Thoracic aorta (tissue), 2 donors: ENCODE measurements at places on chromosomes 16 and 17. TPM values are rescaled to one million over a fixed set of nuclear protein-coding genes. Genes with fewer than 3 reads are reported as not detected.
A peak's percentile ranks its signal among the peaks of the same experiment; 100 is the strongest.

- H3K4me3 ChIP-seq = no peak overlapping the region
- H3K27me3 ChIP-seq = no peaks in the 10 kb centered on the region
- DNase-seq = no peak
- H3K36me3 ChIP-seq = no peaks in the 10 kb centered on the region
- no peak overlapping the region for H3K27ac ChIP-seq
- H3K4me1 ChIP-seq = peaks cover 2% of the 10 kb centered on the region
These were observed 15.0 kb downstream of the CPNE2 start for GRCh38 chr16:57107321-57107922.

- no peak overlapping the region for H3K27ac ChIP-seq
- DNase-seq = no peak
- H3K4me1 ChIP-seq = peaks cover 4% of the 10 kb centered on the region
These were observed 21.0 kb downstream of the KSR1 start for GRCh38 chr17:27477050-27477888.

- H3K4me1 ChIP-seq = peaks cover 3% of the 10 kb centered on the region
- peaks cover 11% of the 10 kb centered on the region for H3K36me3 ChIP-seq
- no peak for DNase-seq
These were observed 73.6 kb downstream of the ABCC6 start for GRCh38 chr16:16149710-16150116.

DNA sequence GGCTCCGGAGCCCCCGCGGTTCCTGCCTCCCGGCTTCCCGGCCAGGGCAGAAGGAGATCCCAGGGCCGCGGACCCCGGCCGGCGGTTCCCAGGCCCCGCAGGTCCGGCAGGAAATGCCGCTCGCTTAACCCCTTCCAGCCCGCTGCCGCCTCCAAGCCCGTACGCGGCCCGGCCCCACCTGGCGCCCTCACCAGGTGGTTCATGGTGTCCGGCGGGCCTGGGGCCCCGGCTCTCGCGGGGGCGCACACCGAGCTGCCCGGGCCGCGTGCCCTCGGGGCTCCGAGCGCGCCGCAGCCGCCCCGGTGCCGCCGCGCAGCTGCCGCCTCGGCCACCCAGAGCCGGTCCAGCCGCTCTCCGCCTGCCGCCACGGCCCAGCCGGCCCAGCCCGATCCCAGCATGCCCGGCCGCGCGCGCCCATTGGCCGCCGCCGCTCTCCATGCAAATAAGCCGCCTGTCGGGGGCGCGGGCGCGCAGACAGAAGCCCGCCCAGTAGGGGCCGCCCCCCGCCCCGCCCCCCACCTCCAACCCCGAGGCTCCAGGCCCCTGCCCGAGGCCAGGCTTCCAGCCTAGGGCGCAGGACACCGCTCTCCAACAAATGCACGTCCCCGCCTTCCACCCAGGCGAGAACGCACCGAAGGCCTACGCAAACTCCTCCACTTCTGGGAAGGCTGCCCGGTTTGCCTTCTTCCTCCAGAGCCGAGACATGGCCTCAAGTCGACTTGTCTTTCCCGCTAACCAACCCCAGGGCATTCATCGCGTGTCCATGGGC lies at the start of gene BCAR1:
Gene BCAR1 (minus strand): TSS at position 345 of the 769 bp plus-strand sequence. CDS start 142 bp downstream, at position 203.
- peaks cover 86% of the 10 kb centered on the region for H3K4me1 ChIP-seq
- H3K4me3 ChIP-seq = peak within 1 kb of the TSS; percentile 92
- no peak for DNase-seq
- H3K27me3 ChIP-seq = no peaks in the 10 kb centered on the region

- H3K27ac ChIP-seq = no peak overlapping the region
- no peaks in the 10 kb centered on the region for H3K27me3 ChIP-seq
- DNase-seq = no peak
- no peak overlapping the region for H3K4me3 ChIP-seq
- H3K36me3 ChIP-seq = no peaks in the 10 kb centered on the region
These were observed 139.2 kb downstream of the TOX3 start for GRCh38 chr16:52407778-52408177.

GRCh38 chr17:34051046-34051445 lies 204.0 kb upstream of the CCL2 start:
- no peak overlapping the region for H3K27ac ChIP-seq
- H3K27me3 ChIP-seq = no peaks in the 10 kb centered on the region
- no peak for DNase-seq

DNA sequence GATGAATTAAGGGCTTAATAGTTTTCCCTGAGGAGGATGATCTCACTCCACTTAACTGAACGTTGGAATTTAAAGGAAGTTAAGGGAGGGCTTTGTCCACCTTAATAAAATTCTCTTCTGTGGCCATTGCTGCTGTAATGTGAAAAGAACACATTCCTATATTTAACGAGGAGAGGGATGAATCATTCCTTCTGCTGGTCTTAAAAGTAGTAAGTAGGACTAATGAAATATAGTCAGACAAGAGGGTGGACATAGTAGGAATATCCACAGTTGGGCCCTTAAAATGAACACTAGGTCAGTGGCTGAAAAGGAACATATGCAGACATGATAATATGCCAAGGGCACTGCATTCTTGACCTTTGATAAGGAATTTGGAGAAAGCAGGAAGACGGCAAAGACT lies 405.6 kb downstream of the PMP22 start:
- DNase-seq = no peak
- no peaks in the 10 kb centered on the region for H3K27me3 ChIP-seq
- H3K27ac ChIP-seq = no peak overlapping the region
- no peak overlapping the region for H3K4me3 ChIP-seq
- no peaks in the 10 kb centered on the region for H3K4me1 ChIP-seq

DNA sequence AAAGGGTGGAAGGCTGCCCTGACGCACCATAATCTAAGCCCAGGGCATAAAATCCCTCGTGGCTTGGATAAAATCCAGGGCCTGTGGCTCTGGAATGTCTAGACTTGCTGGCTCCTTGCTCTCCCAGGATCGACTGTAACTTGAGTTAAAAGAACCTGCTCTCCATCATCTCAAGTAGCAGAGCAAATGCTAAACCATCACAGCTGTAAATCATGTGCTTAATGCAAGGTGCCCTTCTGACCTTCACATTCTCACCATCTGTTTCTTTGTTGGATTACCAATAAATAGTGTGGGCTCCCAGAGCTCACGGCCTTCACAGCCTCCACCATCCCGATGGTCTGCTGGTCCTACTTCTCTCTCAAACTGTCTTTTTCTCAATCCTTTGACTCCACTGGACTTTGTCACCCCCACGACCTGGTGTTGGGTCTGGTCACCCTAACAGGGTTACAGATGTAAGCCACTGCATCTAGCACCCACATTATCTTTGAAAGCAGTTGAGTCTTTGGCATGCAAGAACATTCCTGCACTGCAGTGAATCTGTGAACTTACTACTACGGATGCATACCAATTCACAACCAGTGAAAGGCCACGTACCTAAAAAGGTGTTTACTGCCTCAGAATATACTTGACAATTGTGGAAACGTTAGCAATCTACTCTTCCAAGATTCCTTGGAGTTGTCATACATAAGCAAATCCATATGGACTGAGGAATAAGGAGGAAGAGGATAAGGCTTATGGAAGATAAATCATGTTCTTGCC lies 15.3 kb downstream of the RSL1D1 start:
- peaks cover 28% of the 10 kb centered on the region for H3K4me1 ChIP-seq
- peaks cover 37% of the 10 kb centered on the region for H3K36me3 ChIP-seq
- DNase-seq = no peak
- H3K27ac ChIP-seq = peak overlapping the region; percentile 24
- no peak overlapping the region for H3K4me3 ChIP-seq

DNA sequence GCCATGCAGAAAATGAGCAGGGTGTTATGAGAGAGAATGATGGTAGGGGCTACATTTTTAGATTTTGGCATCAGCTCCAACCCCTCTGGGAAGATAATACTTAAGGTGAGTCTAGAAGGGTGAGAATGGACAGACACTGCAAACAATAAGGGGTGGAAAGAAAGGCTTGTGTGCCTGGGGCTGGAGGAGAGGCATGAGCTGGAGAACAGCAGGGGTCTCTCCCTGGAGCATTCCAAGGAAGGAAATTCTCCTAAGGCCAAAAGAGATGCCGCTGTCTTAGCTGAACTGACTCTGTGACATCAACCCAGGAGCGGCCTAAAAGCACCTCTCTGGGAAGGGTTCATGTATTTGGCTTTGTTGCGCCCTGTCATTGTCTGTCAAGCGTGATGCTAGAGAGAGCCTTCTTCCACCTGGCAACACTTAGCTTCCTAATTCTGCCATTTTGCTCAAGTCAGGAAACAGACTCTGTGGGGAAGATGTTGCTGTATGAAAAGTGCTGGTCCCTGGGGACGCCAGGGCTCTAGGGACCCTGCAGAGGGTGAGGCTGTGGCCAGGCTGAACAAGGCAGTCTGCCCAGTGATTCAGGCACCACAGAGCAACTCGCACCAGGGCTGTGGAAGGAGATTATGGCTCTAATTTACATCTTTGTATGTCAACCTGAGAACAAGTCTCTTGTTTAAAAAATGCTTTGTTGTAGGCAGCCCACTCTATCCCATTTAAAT lies 225.7 kb downstream of the CBLN1 start:
- no peaks in the 10 kb centered on the region for H3K36me3 ChIP-seq
- no peak overlapping the region for H3K4me3 ChIP-seq
- H3K27me3 ChIP-seq = no peaks in the 10 kb centered on the region
- no peaks in the 10 kb centered on the region for H3K4me1 ChIP-seq

DNA sequence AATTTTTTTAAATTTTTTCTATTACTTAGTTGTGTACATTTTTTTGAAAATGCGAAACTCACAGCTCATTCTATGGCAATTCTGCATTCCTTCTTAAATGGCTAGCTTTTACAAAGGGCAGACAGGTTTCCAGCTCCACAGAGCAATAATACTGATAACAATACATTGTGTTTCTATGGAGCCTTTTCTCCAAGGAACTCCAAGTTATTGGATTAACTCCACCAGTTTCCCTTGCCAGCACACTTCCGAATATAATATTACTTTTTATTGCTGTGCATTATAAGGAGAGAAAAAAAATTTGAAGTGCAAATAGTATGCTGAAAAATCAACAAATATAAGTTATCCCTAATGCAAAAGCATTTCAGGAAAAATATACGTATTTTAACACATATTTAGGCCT lies 127.5 kb upstream of the PSMD7 start:
- no peaks in the 10 kb centered on the region for H3K4me1 ChIP-seq
- no peak overlapping the region for H3K4me3 ChIP-seq
- H3K36me3 ChIP-seq = no peaks in the 10 kb centered on the region

GRCh38 chr16:81645925-81646324 lies 133.2 kb upstream of the PLCG2 start:
- no peaks in the 10 kb centered on the region for H3K4me1 ChIP-seq
- H3K27ac ChIP-seq = no peak overlapping the region
- H3K4me3 ChIP-seq = no peak overlapping the region
- no peaks in the 10 kb centered on the region for H3K36me3 ChIP-seq

- DNase-seq = no peak
- H3K4me1 ChIP-seq = peaks cover 8% of the 10 kb centered on the region
- H3K27ac ChIP-seq = no peak overlapping the region
- H3K4me3 ChIP-seq = no peak overlapping the region
- no peaks in the 10 kb centered on the region for H3K27me3 ChIP-seq
These were observed 10.3 kb downstream of the NATD1 start for GRCh38 chr17:21242780-21243515.

- H3K27ac ChIP-seq = no peak overlapping the region
- no peaks in the 10 kb centered on the region for H3K27me3 ChIP-seq
- H3K4me3 ChIP-seq = peak overlapping the region; percentile 84
- peaks cover 10% of the 10 kb centered on the region for H3K36me3 ChIP-seq
- no peak for DNase-seq
These were observed 1.6 kb downstream of the ACLY start for GRCh38 chr17:41917192-41917591.

GRCh38 chr16:84617041-84617790 lies 662 bp downstream of the COTL1 start:
- no peaks in the 10 kb centered on the region for H3K36me3 ChIP-seq
- DNase-seq = no peak
- H3K27ac ChIP-seq = peak overlapping the region; percentile 20

DNA sequence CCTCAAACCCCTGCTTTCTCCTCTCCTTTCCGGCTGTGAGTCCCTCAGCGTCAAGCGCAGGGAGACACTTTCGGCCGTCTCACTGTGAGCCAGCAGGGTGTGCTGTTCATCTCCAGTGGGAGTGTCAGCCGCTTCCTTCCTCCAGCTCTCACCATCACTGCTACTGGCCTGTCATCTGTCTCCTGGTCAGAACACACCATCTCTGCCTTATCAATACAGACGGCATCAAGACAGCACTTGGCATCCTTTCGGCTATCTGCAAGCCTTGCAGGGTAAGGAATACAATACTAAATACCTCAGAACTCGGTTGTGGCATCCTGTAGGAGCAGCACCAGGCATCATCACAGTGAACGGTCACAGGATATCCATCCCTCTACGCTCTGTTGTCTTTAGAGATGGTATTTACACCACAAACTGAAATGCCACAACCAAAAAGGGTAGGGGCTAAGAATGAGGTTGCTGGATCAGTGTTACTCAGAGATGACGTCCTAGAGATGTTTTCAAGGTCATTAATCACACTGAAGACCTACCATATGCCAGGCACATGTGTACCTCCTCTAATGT lies 20.7 kb upstream of the CMTM4 start:
- H3K27me3 ChIP-seq = no peaks in the 10 kb centered on the region
- H3K4me3 ChIP-seq = no peak overlapping the region
- H3K36me3 ChIP-seq = no peaks in the 10 kb centered on the region
- no peak for DNase-seq
- peaks cover 3% of the 10 kb centered on the region for H3K4me1 ChIP-seq

GRCh38 chr17:73541561-73541981 lies 102.7 kb downstream of the SDK2 start:
- no peak overlapping the region for H3K27ac ChIP-seq
- H3K4me1 ChIP-seq = no peaks in the 10 kb centered on the region
- no peaks in the 10 kb centered on the region for H3K27me3 ChIP-seq
- no peaks in the 10 kb centered on the region for H3K36me3 ChIP-seq
- DNase-seq = no peak
- no peak overlapping the region for H3K4me3 ChIP-seq

- no peaks in the 10 kb centered on the region for H3K27me3 ChIP-seq
- H3K4me3 ChIP-seq = no peak overlapping the region
- DNase-seq = no peak
- no peaks in the 10 kb centered on the region for H3K36me3 ChIP-seq
- H3K27ac ChIP-seq = no peak overlapping the region
- peaks cover 3% of the 10 kb centered on the region for H3K4me1 ChIP-seq
These were observed 7.7 kb downstream of the MINK1 start for GRCh38 chr17:4840893-4841242.

Gene TMC8
- total RNA-seq = 9.3 TPM

Gene CSH1
- not detected for total RNA-seq

Gene TRAF7
- total RNA-seq = 54.8 TPM

Gene GUCY2D
- total RNA-seq = not detected

Gene ADGRG1
- total RNA-seq = 79.1 TPM

Gene CHD9NB
- 0.85 TPM for total RNA-seq

Gene SCGB1C2
- not detected for total RNA-seq

Gene CCL11
- not detected for total RNA-seq

Gene CCL5
- 6.2 TPM for total RNA-seq

Gene PITPNM3
- 1.8 TPM for total RNA-seq
